ENCODE measurements at places on chromosomes 11 and 22.

- no peak for DNase-seq
Observed at GRCh38 chr11:76984743-76985142, 49.5 kb upstream of the B3GNT6 start.

DNA sequence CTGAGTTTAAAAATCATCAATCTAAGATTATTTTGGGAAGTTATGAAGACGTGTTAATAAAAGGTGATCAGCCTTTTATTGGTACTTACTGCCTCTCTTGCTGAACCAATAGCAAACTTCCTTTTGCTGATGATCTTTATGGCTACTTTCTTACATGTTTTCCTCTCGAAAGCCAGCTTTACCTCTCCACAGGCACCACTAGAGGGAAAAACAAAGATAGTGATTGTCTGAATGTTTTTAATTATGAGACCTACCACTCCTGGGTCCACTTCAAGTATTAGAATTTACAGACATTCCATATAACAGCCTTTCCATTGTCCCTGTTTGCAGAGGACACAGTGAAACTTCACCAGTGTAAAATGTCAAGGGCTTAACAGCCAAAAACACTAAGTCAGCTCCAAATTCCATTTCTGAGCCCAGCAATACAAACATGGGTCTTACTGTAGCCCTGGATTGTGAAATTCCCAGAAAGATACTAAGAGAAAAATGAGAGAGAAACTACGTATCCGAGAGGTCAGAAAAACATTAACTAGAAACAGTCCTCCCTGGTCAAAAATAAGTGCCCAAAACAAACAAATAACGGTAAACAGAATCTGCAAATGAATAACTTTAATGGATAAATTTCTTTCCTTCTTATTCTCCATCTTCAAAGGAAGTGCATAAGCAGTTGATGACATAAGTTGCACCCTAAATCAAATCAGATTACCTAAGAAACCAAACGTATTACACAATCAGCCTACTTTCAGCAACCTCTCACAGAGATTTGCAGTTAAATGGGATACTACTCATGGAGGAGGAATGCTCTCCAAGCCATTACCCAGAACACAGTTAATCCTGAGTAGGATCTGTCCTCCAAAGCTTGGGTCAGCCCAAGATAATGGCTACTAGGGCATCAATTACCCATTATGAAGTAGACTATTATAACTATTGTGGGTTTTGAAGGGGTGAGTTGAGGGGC lies 29.5 kb downstream of the CHEK2 start:
- DNase-seq, result no peak

GRCh38 chr22:33126881-33127280 lies 68.7 kb upstream of the SYN3 start:
- DNase-seq, result no peak

GRCh38 chr11:34616830-34617504 lies 3.9 kb upstream of the EHF start:
- DNase-seq, result no peak

DNA sequence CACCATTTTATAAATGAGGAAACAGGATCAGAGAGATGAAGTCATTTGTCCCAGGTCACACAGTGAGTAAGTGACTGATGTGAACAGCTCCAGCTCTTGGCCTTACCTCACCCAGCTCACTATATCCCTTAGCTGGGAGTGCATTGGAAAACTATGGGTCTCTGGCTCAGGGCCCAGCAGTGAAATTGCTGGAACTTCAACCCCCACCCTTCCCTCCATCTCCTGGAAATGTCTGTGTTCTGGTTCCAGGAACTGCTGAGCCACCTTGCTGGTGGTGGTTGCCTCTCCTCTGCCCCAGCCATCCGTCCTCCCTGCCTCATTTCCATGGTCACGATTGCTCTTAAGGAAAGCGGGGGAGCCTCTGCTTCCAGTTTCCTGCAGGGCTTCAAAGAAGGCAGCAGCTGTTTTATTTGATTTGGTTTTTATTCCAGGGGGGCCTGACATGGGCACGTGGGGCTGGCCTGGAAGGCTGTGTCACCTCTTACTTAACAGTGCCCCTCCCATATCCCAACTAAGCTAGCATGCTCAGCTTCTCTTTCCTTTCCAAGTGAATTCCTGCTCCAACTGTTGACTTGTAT lies 46.2 kb upstream of the CSTF3 start:
- DNase-seq, result no peak

DNA sequence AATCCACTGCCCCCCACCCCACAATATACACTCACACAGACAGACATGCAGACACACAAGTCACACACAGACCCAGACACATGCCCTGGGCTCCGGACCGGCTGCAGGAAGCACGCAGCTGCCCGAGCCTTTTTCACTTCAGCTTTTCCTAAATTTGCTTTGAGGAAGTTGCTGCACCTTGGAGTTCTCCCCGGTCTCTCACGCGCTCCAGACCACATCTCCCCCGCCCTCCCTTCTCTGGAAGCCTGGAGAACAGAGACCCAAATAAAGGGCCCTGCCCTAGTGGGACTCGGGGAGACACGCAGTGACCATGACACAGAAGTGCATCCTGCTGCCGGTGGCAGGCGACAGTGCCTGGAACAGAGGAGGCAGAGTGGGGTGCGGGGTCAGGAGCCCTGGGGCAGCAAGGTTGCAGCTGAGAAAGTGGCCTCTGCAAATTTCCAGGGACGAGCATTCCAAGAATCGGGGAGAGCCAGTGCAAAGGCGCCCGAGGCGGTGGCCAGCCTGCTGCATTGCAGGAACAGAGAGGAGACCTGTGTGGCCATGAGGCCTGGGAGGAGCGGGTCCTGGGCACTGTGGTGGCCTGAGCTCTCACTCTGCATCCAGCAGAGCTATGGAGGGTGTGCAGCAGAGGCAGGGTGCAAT lies 19.1 kb downstream of the RPL3 start:
- no peak for DNase-seq

GRCh38 chr11:7490054-7490453 lies 4.7 kb downstream of the OLFML1 start:
- no peak for DNase-seq

DNA sequence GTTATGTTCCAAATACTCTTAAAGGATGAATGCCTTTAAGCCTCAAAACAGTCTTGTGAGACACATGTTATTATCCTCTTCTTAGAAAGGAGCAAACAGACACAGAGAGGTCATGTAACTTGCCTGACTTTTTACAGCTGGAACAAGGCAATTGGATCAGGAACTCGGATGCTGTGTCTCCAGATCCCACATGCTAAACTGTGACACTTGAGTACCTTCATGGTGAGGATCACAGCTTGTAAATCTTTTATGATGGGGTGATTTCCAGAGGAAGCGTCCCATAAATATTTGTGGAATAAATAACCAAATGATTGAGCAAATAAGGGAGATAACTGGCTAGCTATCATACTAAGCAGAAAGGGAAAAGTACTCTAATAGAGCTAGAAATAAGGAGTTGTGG lies 171.2 kb downstream of the C11orf91 start:
- no peak for DNase-seq

DNA sequence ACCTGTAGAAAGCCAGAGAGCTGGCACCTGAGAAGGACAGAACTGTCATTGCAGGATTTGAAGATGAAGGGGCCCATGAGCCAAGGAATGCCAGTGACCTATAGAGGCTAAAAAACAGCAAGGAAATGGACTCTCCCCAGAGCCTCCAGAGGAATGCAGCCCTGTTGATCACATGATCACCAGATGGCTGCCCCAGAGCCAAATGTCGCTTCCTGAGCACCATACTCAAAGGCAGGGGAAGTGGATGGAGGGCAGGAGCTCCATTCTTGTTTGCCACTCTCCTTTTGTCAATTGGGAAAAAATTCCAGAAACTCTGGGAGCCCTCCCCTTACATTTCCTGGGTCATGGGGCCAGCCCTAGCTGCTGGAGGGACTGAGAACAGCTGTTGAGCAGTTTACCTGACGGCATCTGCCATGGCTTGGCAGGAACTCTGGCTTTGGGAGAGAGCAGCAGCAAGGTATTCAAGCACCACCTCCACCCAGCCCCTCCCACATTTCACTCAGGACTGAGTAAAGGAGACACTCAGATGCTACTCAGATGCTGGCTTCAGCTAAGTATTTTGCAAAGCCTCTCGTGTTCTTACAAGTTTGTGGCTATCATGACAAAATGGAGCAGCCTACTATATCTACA lies 46.9 kb downstream of the DKK3 start:
- no peak for DNase-seq
